ENCODE measurements at places on chromosomes 4 and X.

- no peak for DNase-seq
Measured at GRCh38 chrX:47936224-47936939, 67.4 kb downstream of the ZNF182 start.

DNA sequence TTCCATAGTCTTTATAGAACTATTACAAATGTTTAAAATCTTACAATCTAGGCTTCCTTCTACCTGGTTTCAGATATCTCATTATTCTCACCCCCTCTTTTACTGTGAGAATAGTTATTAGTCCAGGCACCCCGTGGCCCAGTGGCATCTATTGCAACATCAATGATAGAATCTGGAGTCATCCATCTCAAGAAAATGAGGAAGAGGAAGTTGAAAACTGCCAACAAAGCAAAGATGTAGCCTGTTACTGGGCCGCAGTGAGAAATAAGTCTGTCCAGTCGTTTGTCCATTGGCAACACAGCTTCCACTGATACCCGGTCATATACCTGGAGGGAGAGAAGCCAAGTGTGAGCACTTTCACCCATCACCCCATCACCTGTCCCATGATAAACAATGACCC lies 6.0 kb upstream of the ASB11 start:
- no peak for DNase-seq

GRCh38 chr4:161919442-161920220 lies 244.2 kb downstream of the FSTL5 start:
- DNase-seq = no peak

DNA sequence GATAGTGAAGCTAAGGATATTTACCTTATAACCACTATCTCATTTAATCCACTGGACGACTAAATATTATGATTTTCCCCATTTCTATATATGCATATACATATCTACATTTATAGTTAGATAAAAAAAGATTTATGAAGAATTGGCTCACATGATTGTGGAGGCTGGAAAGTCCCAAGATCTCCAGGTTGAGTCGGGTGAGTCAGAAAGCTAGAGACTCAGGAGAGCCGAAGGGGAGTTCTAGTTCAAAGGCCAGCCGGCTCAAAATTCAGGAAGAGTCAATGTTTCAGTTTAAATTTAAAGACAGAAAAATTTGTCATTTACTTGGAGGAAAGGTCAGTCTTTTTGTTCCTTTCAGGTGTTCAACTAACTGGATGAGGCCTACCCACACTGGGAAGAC lies 158.2 kb upstream of the CPEB2 start:
- DNase-seq = no peak

GRCh38 chr4:6969826-6970800 lies 60.5 kb downstream of the TBC1D14 start:
- DNase-seq = no peak

- no peak for DNase-seq
Measured at GRCh38 chr4:24774452-24774851, 20.9 kb upstream of the SOD3 start.

GRCh38 chr4:1310796-1311631 lies 21.3 kb downstream of the MAEA start:
- no peak for DNase-seq

DNA sequence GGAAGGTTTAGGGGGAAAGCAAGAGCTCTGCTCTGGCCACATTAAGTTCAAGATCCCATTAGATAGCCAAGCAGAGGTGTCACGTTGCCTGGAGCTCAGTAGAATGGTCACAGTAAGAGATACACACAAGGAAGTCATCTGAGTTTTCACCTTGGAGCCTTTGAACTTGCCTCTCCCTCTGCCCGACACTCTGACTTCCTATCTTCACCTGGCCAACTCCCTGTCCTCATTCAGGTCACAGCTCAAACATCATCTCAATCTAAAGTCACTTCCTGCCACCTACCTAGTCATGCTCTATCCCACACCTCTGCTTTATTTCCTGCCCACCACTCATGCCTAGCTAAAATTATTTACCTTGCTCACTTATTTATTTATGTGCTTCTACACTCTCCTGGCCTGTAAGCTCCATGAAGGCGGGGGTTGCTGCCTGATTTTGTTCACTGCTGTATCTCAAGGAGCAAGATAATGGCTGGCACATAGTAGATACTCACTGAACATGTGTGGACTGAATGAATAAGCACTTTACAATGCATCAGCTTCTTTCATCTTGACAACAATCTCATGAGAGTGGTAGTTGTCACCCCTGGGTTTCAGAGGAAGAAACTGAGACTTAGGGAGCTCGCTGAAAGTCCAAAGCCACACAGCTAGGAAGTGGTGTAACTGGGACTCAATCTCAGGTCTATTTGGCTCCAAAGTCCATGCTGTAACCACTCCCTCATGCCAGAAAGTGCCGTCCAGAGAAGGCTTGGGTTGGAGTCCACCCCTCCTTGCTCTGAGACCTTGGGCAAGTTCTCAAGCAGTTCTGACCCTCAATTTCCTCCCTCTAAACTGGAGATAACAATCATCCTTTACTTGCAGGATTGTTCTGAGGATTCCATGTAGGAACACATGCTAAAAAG lies 40.3 kb downstream of the EFNB1 start:
- no peak for DNase-seq

DNA sequence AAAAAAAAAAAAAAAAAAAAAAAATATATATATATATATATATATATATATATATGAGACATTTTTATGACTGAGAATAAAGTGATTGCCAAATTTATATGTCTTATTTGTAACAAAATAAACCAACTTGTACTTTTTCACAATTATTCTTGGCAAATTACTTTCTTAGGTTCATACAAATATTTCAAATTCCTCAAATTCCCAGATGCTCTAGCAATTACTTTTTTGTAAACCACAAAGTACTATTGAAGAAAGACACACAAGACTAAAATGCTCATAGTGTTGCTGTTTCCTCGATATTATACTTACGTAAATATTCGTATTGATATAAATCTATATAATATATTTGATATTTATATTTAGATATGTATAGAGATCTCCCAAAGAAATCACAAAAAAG lies 390.0 kb downstream of the FAT4 start:
- no peak for DNase-seq

- no peak for DNase-seq
Measured at GRCh38 chr4:94304365-94304971, 38.2 kb downstream of the HPGDS start.

DNA sequence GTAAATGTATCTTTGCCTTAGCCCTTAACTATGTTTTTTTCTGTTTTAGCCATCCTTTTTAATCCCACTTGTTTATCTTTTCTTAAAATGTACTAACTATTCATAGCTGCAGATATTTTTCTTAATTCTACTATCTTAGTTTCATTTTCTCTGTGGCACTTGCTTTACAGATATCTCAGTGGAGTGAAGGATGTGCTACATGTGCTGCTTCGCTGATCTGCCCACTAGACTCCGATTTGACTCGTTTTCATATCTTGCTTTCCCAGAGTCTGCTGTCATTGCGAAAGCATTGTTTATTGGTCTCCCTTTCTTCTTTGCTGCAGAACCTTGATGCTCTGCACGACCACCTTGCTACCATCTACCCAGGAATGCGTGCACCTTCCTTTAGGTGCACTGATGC lies 30.6 kb downstream of the GUCY1B1 start:
- DNase-seq = no peak

- no peak for DNase-seq
Measured at GRCh38 chrX:33307911-33308354, 96.6 kb upstream of the DMD start.

DNA sequence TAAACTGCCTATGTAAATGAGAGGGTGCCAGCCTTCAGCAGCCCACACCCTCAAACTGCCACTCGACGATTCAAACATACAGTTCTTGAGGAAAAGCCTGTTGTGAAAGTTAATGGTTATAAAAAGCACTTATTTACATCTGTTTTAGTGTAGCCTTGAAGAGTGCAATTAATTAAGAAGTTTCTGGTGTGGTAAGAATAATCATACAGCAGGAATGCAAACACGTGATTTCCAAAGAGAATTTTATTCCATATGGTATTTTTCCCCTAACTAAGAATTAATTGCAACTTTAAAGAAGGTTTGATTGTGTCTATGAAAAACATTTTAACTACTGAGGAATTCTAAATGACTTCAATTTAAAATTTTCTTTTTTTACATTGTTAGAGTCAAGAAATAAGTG lies 176.3 kb upstream of the PITX2 start:
- no peak for DNase-seq

- DNase-seq = no peak
Measured at GRCh38 chrX:41733939-41734338, 10.0 kb downstream of the GPR82 start.

DNA sequence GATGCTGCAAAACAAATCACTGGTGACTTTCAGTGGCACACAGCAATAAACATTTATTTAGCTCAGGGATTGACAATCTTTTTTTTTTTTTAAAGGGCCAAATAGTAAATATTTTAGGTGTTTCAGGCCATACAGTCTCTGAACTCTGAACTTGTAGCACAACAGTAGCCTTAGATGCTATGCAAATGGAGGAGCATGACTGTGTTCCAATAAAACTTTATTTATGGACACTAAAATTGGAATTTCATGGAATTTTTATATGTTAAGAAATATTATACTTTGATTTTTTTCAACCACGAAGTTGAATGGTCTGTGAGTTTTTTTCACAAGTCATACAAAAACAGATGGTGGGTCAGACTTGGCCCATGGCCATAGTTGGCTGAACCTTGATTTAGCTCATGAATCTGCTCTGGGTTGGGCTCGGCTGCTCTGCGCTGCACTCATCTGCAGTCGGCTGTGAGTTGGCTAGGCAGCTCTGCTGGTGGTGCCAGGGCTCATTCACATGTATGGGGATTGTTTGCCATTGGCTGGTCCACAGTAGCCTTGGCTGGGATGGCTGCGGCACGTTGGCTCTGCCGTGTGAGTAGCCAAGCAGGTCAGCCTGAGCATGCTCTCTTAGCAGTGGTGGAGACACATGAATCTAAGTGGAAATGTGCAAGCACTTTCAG lies 231.7 kb upstream of the PGRMC2 start:
- peak; percentile 9 for DNase-seq

GRCh38 chr4:142155347-142155746 lies 519.0 kb downstream of the IL15 start:
- no peak for DNase-seq

GRCh38 chrX:125654501-125654900 lies 334.8 kb downstream of the TEX13C start:
- DNase-seq = no peak

DNA sequence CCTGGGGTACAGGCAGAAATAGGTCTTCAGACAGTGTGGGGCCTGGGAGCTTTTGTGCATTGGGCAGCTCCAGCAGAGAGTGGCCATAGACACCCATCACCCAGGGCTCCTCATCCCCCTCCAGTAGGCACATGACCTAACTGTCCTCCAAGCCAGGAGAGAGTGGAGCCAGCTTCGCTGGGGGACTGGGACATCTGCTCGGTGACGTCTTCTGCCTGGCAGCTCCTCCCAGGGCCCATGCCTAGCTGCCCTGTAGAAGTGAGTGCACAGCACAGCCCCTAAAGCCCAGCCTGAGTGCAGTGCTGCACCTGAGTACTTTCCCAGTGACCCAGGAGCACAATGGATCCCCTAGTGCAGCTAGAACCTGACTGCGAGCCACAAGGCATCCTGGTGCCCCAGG lies 279.7 kb upstream of the SLC7A11 start:
- no peak for DNase-seq

DNA sequence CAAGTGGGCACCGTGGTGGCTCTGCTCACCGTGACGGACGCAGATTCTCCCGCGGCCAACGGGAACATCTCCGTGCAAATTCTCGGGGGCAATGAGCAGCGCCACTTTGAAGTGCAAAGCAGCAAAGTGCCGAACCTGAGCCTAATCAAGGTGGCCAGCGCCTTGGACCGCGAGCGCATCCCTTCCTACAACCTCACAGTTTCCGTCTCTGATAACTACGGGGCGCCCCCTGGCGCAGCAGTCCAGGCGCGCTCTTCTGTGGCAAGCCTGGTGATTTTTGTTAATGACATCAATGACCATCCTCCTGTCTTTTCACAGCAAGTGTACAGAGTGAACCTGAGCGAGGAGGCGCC lies 2.7 kb downstream of the FAT4 start:
- no peak for DNase-seq

- no peak for DNase-seq
Measured at GRCh38 chr4:2910409-2910808, 52.8 kb downstream of the NOP14 start.

- DNase-seq = no peak
Measured at GRCh38 chr4:1408418-1408817, 2.2 kb upstream of the NKX1-1 start.

- no peak for DNase-seq
Measured at GRCh38 chr4:114034189-114034588, 54.7 kb upstream of the ARSJ start.

DNA sequence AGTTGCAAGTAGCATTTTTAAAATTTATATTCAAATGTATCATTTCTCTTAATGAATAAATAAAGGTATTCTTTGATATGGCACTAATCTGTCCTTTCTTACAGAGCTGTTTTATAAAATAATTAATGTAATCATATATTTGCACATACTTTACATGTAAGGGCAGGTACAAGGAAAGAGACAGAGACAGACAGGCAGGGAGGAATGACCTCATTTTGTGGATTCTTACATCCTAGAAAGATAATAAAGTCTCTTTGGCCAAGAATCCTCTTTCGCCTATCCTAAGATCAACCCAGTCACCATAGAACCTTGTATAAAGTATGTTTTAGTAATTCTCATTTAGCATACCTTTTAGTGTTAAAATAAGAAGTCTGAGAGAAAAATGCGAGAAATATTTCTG lies 98.5 kb upstream of the CTSO start:
- no peak for DNase-seq

DNA sequence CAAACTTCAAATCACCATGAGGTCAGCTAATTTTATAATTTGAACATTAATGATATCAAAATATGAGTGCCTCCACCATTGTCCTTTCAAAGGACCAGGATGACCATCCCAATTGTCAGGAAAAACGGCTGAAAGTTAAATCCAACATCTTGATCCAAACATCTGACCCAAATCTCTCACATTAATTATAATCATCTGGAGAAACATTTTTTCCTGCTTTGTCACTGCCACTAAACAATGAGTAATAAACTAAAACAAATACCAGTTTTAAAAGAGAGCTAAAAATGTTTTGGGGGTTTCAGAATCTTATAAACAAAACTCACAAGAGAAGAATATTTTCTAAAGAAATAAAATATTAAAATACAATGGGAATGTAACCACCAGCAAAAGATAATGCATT lies 45.7 kb upstream of the NDST4 start:
- DNase-seq = no peak

DNA sequence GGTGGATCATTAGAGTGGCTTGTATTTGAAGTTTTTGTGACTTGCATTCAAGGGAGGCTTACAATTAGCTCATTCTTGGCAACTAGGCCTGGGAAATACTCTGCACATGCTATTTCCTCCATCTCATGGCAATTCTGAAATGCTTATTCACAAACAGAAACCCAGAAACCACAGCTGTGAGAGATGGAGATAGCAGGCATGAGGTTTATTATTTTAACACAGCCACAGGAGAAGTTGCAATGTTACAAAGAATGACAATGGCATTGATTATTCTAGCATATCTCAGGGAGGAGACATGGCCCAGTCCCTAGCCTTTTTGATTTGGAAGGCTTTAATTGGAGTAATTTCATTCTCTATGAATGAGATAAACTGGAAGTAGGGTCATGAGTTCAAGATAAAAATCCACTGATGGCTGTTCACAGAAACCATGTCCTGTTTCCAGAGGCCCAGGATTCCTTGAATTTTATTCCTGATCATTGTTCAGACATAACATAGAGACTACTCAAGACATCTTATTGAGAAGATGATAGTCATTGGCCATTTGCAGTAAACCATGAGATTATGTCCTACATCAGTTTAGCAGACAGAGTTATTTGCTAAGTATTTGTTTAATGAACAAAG lies 123.9 kb downstream of the MID1 start:
- no peak for DNase-seq

All from SHP77 treated with DMSO at 0.1 percent for 48 hours (cell line).